ENCODE measurements at places on chromosomes 7 and 10. TPM values are rescaled to one million over a fixed set of nuclear protein-coding genes. Genes with fewer than 3 reads are reported as not detected.

Gene EBLN1
- total RNA-seq, result not detected

DNA sequence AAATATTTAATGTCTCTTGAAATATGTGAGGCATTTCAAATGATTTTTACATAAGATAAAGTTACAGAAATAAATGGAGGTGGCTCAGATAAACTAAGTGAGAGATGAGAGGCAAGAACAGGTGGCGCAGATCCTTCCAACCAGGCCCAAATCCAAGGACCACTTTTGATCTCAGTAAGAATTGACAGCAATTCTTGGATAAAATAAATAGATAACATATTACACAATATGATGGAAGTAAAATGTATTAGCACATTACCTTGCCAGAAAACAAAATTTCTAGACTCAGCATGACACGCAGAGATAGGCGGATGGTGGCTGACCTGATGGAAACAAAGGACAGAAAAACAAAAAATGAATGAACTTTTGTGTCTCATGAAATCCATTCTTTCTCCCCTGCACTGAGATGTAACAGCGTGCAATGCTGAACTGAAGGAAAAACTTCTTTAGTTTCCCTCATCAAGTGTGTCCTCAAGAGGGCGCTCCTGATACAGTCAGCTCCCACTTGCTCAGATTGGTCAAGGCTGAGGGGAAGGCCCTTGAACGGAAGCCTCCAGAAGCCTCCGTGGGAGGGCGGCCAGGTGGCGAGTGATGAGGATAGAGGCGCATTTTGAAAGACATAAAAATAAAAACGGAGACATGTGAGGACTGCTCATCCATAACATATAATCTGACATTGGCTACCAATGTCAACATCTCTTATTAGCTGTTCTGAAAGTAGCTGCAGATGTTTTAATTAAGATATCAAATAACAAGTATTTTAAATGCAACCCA is 62.8 kb upstream of the GSDME start:
- DNase-seq, result peak; percentile 92

- no peak for DNase-seq
Measured at GRCh38 chr7:123060446-123060845, 64.9 kb upstream of the TAS2R16 start.

Gene TRIP6
- total RNA-seq, result 103 TPM

Gene TET1
- 103 TPM for total RNA-seq

DNA sequence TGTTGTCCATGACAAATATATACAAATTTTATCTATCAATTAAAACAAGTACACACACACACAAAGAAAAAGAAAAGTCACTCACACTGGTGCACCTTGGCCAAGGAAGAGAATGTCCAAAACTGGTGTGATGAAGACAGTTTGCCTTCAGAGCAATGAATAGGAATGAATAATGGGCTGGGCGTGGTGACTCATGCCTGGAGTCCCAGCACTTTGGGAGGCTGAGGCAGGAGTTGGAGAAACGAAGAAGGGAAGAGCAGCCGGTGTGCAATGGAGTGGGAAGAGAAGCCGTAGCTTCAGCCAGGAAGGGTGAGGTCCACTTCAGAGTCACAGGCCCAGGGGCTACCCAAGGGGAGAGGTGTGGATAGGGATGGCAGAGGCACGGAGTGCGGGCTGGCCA is 253.6 kb downstream of the CCSER2 start:
- no peak for DNase-seq

Gene CLRN3
- not detected for total RNA-seq

DNA sequence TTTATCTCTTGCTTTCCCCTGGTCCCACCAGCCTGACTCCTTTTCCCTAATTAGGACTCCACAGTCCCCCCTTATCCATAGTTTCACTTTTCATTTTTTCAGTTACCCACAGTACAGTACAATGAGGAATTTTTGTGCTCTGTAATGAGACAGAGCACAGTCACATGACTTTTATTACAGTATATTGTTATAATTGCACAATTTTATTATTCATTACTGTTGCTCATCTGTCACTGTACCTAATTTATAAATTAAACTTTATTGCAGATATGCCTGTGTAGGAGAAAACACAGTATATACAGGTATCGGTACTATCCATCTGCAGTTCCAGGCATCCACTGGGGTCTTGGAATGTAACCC is 125.4 kb downstream of the KCNMA1 start:
- no peak for DNase-seq

DNA sequence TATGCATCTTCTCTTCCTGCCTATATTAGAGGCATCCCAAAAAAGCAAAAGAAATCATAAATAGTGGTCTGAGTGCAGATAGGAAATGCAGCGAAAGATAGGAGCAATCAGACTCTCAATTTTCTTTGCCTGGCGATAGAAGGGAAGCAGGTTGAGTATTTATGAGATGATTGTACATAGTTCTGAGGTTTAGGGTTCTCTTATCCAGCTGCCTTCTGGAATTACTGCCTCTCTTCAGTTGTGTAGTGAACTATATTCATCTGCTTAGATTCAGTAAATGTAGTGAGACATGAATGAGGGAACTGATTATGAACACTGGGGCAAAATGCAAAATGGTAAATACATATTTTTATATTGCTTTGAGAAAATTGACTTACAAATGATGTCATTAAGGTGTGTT is 93.0 kb upstream of the CYP26C1 start:
- DNase-seq, result no peak

GRCh38 chr7:128831994-128832879 is 2.0 kb downstream of the FLNC start:
- peak; percentile 91 for DNase-seq

GRCh38 chr10:79022565-79023230 is 46.1 kb upstream of the ZMIZ1 start:
- peak; percentile 88 for DNase-seq

DNA sequence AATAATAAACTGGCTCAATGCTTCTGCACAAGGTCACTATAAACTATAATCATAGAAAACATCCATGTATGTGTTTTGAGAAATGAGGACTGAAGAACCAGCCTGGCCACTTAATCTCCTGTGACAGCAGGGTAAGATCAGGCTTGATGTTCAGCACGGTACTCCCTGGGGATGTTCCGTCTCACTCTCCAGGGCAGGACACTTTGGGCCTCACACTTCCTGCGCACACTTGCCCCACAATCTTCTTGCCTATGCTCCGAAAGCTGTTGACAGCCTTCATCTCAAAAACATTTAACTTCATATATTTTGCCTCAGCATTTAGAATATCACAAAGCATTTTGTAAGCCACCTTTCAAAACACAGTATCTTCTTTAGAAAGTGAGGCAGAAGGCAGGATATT is 92.7 kb downstream of the PARD3 start:
- no peak for DNase-seq

- no peak for DNase-seq
Measured at GRCh38 chr10:48309711-48310226, 3.3 kb downstream of the MAPK8 start.

Gene ARHGEF35
- total RNA-seq, result 18.8 TPM

- DNase-seq, result no peak
Measured at GRCh38 chr7:138784692-138785091, 13.1 kb upstream of the TMEM213 start.

Gene SMKR1
- total RNA-seq, result 0.97 TPM

- no peak for DNase-seq
Measured at GRCh38 chr7:124647630-124648306, 117.8 kb downstream of the GPR37 start.

- no peak for DNase-seq
Measured at GRCh38 chr7:64562256-64562625, 630 bp downstream of the ZNF680 start.

DNA sequence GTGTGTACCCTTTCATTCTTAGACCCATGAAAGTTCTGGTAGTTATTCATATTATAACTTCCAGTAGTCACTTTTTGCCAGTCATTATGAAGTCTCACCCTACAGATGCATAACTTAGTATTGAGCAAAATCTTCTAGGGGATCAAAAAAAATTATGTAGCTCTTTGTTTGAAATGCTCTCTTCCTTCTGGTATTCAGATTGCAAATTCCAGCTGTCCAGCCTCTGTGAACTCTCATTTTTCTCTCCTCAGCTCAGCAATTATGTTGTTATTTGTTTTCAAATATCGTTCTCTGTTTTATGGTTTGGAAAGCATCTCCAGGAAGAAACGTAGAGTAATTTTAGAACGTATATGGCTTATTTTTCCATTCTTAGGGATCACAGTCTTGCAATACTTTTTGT is 442.5 kb downstream of the SEMA3D start:
- DNase-seq, result no peak

DNA sequence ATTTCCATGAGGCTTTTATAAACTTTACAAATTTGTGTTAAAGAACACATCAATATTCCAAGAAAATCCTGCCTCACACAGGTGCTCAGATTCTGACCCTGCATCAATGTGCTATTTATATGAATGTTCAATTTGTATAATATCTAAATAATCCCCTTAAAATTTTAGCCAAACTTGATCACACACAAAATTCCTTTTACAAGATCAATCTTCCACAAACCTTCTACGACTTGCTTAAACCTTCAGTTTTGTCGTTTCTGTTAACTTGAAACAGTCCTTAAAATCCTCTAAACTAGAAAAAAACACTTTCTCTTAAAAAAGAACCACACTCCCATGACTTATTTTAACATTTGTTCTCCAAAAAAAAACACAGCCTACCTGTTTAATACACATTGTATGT is 20.2 kb upstream of the TRPV6 start:
- DNase-seq, result no peak

Gene LRRC17
- 0.18 TPM for total RNA-seq

DNA sequence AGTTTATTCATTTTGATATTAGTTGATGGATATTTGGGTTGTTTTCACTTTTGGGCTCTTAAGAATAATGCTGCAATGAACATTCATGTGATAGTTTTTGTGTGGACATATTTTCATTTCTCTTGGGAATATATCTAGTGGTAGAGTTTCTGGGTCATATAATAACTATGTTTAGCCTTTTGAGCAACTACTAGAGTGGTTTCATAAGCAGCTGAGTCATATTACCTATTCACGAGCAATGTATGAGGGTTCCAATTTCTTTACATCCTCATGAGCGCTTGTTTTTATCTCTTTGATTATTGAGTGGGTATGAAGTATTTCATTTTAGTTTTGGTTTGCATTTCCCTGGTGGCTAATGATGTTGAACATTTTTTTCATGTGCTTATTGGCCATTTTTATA is 182.6 kb downstream of the PON1 start:
- no peak for DNase-seq

DNA sequence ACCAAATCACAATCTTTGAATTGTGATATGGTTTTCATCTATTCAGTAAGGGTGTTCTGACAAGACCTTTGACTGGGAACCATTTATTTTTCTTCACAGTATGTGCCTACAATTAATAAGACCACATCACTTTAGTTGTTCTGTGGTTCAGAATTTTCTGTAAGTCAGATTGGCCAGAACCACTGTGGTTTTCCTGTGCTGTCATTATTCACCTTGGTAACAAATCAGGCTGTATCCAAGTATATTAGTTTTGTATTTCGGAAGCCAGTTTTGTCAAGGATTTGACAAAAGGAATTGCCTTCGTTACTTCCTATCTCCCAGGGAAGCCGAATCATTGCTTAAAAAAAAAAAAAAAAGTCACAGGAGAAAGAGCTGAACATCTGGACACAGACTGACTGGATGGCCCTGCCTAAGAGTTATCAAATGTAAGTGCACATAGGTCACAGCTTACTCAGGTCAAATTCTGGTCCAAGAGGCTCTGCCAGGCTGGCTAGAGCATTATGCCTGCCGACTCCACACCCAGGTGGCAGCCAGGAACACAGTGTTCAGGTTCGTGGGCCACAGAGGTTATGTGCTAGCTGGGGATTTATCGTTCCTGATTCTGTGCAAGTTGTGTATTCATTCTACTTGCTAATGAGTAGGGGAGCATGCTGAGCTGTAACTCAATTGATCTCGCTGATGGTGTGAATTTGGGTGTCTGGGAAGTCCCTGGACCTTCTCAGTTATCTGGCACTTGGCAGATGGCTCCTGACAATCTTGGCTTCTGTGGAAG is 175.3 kb downstream of the JAZF1 start:
- peak; percentile 54 for DNase-seq

Gene CYP3A4
- not detected for total RNA-seq

- no peak for DNase-seq
Measured at GRCh38 chr7:91942312-91942711, 1.6 kb downstream of the AKAP9 start.

- no peak for DNase-seq
Measured at GRCh38 chr10:90799172-90799571, 58.7 kb downstream of the HTR7 start.

DNA sequence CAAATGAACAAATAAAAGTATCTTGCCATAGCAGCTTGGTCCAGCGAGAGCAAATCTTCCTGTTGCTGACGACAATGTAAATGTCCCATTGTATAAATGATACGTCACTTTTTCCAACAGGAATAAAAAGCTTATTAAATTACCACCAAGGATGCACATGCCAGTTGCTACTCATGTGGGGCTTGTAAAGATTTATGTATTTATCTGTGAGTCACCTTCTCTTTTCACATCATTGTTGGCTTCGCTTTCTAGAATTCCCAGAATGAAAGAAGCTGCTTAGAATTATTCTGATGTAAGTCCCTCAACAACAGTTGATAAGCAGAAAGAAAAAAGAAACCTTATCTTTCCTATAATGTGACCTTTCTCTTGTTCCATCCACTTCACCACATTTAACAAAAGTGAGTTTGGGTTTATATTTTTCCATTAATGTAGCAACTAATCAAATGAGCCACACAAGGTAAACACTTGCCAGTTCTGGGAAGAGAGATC is 22.4 kb downstream of the DNAJC12 start:
- DNase-seq, result no peak

GRCh38 chr10:118204292-118204943 is 137.7 kb downstream of the FAM204A start:
- no peak for DNase-seq

- no peak for DNase-seq
Measured at GRCh38 chr7:124603066-124603465, 162.5 kb downstream of the GPR37 start.

DNA sequence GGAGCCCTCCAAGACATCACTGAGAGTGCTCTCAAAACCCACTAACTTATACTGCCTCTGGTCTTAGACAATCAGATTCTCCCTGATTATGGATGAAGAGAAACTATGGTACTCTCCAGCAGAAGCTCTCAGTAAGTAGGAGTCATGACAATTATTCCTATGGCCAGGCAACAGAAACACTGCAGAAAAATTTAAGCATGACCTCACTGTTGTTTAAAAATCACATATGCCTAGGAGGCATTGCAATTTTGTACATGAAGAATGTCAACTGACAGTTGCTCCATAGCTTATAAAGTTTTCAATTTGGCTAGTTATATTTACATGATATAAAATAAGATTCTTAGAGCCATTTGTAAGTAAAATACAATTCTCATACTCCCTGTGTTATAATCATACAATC is 105.9 kb upstream of the LSM8 start:
- no peak for DNase-seq

Measured in endodermal cell (in vitro differentiated cells).